Hepatocyte (in vitro differentiated cells): ENCODE measurements at places on chromosomes 6 and 20. TPM values are rescaled to one million over a fixed set of nuclear protein-coding genes. Genes with fewer than 3 reads are reported as not detected.

The REM1 gene
- 1.1 TPM in 1 of 2 replicates, not detected in the other for polyA plus RNA-seq

The OLIG3 gene
- polyA plus RNA-seq = not detected in 2 replicates

The RPS6KA2 gene
- 27.7 and 34.8 TPM in 2 replicates for polyA plus RNA-seq

The GSTA1 gene
- polyA plus RNA-seq = 767 and 1,158 TPM in 2 replicates

The CFAP61 gene
- not detected in 2 replicates for polyA plus RNA-seq
